Nucleus accumbens (tissue), 56 donors: ENCODE measurements at places on chromosomes 12 and 14.
A peak's percentile ranks its signal among the peaks of the same experiment; 100 is the strongest.

DNA sequence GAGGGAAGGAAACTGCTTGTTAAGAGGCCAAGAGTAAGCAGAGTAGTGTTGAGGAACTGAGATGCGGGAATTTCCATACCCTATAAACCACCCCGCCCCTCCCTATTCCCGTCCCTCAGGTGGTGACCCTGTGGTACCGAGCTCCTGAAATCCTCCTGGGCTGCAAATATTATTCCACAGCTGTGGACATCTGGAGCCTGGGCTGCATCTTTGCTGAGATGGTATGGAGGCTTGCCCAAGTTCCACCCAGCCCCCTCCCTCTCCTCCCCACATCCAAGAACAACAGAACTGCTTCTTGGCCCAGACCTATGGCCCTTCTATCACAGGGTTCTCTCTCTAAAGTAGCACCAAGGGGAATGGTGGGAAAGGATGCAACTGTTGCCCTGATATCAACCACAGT lies 2.7 kb downstream of the CDK2 start:
- no peak for DNase-seq

GRCh38 chr12:126727218-126728075 lies 1539.5 kb upstream of the TMEM132C start:
- DNase-seq, result no peak

DNA sequence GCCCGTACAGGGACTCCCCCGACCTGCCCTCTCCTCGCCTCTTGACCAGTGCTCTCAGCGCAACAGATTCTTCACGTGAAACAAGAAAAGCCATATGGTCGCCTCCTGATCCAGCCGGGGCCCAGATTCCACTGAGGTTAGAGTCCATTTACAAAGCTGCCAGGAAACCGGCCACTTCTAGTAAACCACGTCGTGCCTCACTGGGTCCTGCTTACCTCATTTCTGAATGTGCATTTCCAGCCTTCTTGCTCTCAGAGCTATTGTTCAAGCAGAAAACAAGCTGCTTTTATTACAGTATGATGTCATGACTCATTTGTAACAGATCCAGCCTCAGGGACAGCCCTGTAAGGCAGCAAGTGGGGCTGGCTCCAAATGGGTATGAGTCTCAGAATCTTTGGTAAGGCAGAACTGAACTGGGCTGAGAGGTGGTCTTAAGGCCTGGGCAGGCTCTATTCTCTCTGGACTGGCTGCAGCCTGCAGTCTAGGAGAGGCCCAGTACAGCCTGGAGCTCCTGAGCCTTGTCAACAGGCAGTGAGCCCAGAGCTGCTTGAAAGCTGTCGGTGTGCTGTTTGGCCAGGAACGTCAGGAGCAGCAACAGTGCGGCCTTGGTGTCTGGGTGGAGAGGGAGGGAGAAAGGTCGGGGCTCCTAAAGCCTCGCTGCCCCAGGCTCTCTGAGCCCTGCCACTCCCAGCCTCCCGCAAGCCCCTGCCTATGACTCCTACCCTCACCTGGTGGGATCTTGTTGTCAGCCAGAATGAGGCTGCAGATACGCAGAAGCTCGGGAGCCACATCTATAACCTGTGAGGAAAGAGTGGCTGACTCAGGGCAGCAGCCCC lies 8.3 kb downstream of the REC8 start:
- DNase-seq, result peak; percentile 10

DNA sequence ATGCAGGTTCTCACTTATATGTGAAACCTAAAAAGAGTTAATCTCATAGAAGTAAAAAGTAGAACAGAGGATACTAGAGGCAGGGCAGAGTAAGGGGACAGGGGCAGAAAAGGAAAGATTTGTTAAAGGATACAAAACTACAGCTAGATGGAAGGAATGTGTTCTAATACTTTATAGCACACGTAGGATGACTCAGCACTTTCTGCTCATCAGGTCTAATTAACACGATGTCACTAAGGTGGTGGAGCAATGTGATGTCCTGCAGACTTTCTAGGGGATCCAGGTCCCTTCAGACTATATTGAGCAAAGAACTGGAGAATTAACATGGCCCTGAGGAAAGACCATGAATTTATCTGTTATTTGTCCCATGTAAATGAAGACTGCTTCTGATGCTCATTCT lies 80.8 kb upstream of the CMKLR1 start:
- DNase-seq, result no peak
